ENCODE measurements at places on chromosomes 2 and 18.

DNA sequence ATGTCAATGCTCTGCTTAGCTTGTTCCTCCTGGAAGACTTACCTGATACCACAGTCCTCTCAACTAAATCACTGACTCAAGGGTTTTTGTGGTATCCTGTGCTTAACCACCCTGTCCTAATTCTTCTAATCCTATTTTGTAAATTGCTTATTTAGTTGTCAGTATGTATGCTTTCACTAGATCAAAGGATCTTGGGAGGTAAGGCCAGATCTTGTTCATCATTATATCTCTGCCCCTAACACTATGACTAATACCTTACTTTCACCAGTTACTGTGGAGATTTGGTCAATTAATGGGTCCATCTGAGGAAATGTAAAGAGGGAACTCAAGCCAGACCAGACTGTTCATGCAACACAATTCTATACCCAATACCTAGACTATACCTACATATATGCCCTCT is 203.2 kb downstream of the GULP1 start:
- no peak for DNase-seq

- DNase-seq: no peak
These were observed 105.5 kb upstream of the DTNA start for GRCh38 chr18:34604591-34604990.

- DNase-seq: no peak
These were observed 8.5 kb upstream of the SP140L start for GRCh38 chr2:230318190-230319121.

DNA sequence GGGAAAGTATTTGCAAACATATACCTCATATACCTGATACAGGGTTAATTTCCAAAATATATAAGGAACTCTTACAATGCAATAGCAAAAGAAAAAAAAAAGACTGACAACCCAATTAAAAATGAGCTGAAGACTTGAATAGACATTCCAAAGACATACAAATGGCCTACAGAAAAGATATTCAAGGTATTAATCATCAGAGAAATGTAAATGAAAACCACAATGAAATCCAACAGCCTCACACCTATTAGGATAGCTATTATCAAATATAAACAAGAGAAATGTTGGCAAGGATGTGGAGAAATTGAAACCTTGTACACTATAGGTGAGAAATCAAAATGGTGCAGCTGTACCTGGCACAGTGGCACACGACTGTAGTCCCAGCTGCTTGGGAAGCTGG is 25.7 kb downstream of the NR4A2 start:
- DNase-seq: no peak

All from muscle of back (tissue), 13 donors.